ENCODE measurements at places on chromosomes 12 and 14. TPM values are rescaled to one million over a fixed set of nuclear protein-coding genes. Genes with fewer than 3 reads are reported as not detected.

KRT79 gene
- total RNA-seq, result not detected

TBX5 gene
- total RNA-seq, result not detected

THAP2 gene
- total RNA-seq, result 3.6 TPM

WSCD2 gene
- total RNA-seq, result not detected

NRIP2 gene
- not detected for total RNA-seq

NGB gene
- total RNA-seq, result not detected

RTL1 gene
- 0.30 TPM for total RNA-seq

BRF1 gene
- total RNA-seq, result 28.9 TPM

ZFYVE21 gene
- 38.3 TPM for total RNA-seq

SOX5 gene
- not detected for total RNA-seq

PTPRR gene
- 0.17 TPM for total RNA-seq

TMEM52B gene
- total RNA-seq, result 0.23 TPM

CFAP251 gene
- total RNA-seq, result 1.2 TPM

ADGRD1 gene
- 0.57 TPM for total RNA-seq

NEUROD4 gene
- total RNA-seq, result not detected

HPD gene
- total RNA-seq, result 1.3 TPM

OTX2 gene
- total RNA-seq, result not detected
